ENCODE measurements at places on chromosomes 16 and 17.

DNA sequence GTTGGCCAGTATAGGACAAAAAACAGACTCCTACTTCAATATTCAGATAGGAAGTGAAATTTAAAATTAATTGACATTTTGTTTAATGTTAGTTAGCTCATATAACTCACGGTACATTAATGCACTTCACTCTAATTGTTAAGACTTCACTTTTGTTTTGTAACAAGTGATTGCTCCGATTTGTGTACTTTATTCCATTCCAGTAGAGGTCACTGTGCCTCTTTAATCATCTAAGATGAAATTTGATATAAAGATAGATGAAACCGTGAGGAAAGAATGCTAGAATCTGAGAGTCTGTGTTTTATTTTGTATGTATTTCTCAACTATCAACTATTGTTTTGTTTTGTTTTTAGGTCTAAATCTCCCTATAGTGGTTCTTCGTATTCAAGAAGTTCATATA lies 29.0 kb downstream of the RBBP6 start:
- peak; percentile 42 for DNase-seq

DNA sequence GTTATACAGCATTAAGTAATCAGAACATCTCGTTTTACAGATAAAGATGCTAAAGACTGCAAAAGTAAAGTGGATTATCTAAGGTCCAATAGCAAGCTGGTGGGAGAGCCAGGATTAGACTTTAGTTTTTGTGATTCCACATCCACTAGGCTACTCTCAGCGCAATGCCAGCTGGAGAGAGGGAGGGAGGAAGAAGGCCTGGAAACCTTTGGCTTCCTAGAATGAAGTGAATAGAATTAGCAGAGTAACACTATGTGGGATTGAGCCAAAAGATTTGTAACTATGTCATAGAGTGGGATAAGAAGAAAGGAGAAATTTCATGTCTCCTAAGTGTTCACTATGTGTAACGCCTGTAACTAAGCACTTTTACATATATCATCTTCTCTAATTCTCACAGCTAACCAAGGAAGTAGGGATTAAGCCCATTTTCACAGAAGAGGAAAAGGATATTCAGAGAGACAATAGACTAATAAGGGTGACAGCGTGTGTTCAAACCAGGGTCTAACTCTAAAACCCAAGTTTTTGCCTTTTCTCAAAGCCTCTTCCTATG lies 25.4 kb upstream of the NSRP1 start:
- DNase-seq: no peak

GRCh38 chr17:65712383-65713267 lies 151.2 kb upstream of the AXIN2 start:
- DNase-seq: no peak

- no peak for DNase-seq
Observed at GRCh38 chr16:56667581-56668571, at the start of gene MT1G. Gene MT1G, minus strand, starts transcription at chr16:56668065. Its CDS starts 72 bp downstream, at chr16:56667993.

DNA sequence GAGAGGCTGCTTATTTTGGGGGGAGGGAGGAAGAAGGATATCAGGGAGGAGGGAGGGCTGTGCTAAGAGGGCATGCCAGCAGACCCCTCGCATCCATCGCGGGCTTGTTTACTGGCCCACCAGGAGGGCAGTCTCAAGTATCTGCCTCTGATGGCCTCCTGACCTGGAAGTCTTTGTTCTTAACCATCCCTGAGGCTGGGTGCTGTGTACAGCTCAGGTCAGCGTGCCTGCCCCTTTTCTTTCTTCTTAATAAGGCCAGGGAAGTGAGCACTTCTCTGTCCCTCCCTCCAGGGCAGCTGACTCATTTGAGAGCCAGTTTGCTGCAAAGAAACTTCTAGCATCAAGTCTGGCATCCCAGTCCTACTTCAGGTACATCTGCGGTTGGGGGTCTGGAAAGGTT lies 157.0 kb downstream of the CCDC182 start:
- peak; percentile 36 for DNase-seq

DNA sequence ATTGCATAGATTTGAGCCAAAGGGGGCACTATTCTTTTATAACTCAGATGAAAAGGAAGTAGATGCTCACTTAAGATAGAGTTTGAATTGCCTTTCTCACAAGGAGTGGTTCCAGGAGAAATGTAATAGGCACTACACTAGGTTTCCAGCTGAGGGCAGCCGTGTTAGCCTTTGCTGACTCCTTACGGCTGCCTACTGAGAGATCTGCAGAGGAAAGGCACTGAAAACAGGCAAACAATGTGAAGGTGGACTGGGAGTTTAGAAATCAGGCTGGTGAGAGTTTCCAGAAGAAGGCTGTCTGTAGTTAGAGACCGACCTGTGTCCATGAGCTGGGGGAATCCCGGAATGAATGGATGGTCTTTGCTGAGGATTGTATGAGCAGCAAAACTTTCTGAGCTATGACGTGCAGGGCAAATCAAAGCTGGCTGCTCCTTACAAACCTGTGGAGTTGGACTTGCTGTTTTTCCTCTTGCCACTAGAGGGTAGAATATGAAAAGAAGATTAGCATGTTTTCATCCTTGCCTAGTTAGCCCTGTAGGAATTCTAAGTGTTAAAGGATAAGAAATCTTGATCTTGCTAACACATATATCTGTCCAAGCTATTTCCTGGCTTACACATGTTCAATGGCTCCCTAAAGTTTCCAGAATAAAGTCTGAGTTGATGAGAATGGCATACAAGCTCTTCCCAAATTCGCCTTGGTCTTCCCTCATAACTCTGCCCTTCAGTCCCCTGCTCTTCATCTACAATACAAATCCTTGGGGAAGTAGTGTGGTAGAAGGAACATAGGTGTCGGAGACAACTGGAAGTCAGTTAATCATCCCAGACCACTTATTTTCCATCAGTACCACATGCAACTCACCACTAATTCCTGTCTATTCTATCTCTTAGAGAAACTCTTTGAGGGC lies 20.1 kb upstream of the TAOK1 start:
- DNase-seq: peak; percentile 81

- DNase-seq: no peak
Observed at GRCh38 chr17:19318611-19319010, 43.9 kb downstream of the B9D1 start.

DNA sequence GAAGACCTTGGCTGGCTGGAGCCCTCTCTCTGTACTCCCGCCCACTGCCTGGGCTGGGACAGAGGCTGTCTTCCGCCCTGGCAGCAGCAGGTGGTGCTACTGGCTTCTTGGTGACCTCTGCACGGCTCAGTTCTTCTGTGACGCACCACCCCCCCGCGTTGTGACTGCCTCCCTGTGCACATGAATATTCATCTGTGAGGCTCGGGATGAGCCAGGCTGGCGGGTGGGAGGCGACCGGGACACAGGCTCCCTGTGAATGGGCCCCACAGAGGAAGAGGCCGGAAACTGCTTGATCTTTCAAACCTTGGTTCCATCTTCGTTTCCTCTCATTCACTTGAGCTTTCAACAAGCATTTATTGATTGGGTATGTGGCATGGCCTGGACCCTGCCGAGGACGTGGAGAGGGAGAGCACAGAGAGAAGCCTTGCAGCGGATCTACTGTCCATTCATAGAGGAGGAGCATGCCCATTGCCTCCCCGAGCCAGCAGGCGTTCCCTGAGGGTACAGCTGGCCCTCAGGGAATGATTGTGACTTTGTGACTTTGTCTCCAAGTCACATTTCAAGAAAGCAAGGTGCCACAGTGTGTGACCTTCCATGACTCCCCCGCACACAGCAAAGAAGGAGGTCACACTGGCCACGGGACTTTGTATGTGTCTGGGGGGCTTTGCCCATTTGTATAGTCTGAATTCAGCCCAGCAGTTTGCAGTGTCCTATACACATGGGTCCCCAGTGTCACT lies 45.0 kb downstream of the B9D1 start:
- DNase-seq: no peak

Data from epithelial cell of esophagus (primary cell).